Left lung (tissue), 14 donors: ENCODE measurements at places on chromosomes 5 and 9. TPM values are rescaled to one million over a fixed set of nuclear protein-coding genes. Genes with fewer than 3 reads are reported as not detected.

DNA sequence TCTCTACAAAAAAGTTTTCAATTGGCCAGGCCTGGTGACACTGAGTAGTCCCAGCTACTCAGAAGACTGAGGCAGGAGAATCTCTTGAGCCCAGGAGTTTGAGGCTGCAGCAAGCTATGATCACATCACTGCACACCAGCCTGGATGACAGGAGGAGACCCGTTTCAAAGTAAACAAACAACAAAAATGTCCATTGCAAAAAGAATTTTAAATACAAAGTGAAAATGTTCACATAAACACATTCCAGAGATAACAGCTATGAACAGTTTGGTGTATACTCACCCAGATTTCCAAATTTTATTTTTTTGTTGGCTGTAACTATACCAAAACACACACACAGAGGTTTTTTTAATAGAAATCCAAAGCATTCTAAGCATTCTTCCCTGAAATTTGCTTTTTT is 39.8 kb downstream of the ADRA1B start:
- H3K27me3 ChIP-seq = no peaks in the 10 kb centered on the region
- no peaks in the 10 kb centered on the region for H3K4me1 ChIP-seq
- no peak for DNase-seq
- no peak overlapping the region for H3K27ac ChIP-seq
- H3K36me3 ChIP-seq = no peaks in the 10 kb centered on the region

- DNase-seq = no peak
- H3K27ac ChIP-seq = no peak overlapping the region
- no peak overlapping the region for H3K4me3 ChIP-seq
- no peaks in the 10 kb centered on the region for H3K36me3 ChIP-seq
- no peaks in the 10 kb centered on the region for H3K4me1 ChIP-seq
Observed at GRCh38 chr9:126506361-126507317, 107.1 kb upstream of the LMX1B start.

DNA sequence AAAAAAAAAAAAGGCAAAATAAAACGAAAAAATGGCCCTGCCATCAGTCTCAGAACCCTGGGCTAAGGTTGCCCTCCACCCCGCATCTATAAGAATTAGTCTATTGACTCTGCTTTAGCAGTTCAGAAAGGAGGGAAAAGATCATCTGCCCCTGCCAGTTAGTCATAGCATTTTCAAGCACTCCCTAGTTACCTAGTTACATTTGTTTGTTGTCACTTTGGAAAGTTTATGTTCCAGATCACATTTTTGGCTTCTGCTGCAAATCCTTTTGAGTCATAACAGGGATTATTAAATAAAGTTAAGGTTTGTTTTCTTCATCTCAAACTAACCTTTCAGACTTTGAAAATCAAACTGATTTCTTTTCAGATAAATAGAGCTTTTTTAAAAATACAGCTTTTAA is 52.1 kb downstream of the AQP7 start:
- H3K4me1 ChIP-seq = no peaks in the 10 kb centered on the region
- DNase-seq = no peak
- H3K36me3 ChIP-seq = no peaks in the 10 kb centered on the region
- H3K27ac ChIP-seq = peak overlapping the region; percentile 67
- H3K4me3 ChIP-seq = no peak overlapping the region
- H3K27me3 ChIP-seq = no peaks in the 10 kb centered on the region

Gene BRINP1
- total RNA-seq = 0.70 TPM

DNA sequence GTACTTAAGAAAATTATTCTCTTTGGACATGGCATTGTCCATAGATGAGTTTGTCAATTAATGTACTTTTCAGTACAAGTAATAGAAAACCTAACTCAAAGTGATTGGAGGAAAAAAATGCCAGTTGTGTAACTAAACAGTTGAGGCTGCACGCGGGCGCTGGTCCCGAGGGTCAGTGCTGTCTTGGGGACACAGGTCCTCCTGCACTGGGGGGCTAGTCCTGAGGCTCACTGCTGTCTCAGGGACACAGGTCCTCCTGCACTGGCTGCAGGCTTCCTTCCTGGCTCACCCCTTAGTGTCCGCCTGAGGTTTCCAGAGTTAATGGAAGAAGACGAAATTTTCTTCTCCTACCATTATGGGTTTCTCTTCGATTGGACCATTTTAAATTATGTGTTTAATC is 281.1 kb downstream of the CD180 start:
- no peak overlapping the region for H3K4me3 ChIP-seq
- no peaks in the 10 kb centered on the region for H3K36me3 ChIP-seq
- DNase-seq = peak; percentile 63
- H3K27ac ChIP-seq = no peak overlapping the region
- H3K4me1 ChIP-seq = no peaks in the 10 kb centered on the region

GRCh38 chr9:96462541-96462940 is 12.6 kb downstream of the HABP4 start:
- H3K36me3 ChIP-seq = peaks cover 3% of the 10 kb centered on the region
- no peak for DNase-seq
- H3K27ac ChIP-seq = no peak overlapping the region
- no peak overlapping the region for H3K4me3 ChIP-seq
- no peaks in the 10 kb centered on the region for H3K27me3 ChIP-seq
- H3K4me1 ChIP-seq = no peaks in the 10 kb centered on the region

Gene FCN1
- total RNA-seq = 28.4 TPM

- no peaks in the 10 kb centered on the region for H3K27me3 ChIP-seq
- H3K4me1 ChIP-seq = no peaks in the 10 kb centered on the region
- H3K27ac ChIP-seq = no peak overlapping the region
- no peak overlapping the region for H3K4me3 ChIP-seq
Observed at GRCh38 chr5:98308231-98308630, 465.2 kb upstream of the RGMB start.
